ENCODE measurements at places on chromosomes 6 and 20.

DNA sequence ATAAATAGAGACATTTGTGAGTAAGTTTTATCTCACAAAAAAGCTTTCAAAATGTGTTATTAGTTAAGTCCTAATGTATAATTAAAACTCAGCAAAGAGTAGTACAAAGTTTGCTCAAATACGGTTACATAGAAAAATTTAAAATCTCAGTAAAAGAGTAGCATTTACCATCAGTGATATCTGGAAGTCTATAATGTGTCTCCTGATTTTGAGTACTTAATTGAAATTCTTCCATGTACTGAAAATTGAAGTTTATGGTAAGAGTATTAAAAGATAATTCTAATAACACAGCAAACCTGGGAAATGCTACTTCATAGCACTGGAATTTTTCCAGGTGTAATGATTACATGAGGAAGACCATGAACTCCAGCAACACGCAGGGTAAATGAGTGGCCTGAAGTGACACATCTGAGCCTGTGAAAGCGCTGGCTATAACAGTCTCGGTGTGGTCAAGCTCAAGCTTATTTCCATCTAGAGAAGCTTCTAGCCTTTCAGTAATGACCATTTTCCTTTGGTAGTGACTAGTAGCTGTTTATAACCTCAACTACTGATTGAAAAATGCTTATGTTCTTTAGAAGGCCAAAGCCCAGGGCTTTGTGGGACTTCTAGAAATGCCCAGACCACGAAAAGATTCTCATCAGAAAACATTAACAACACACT lies 203.2 kb downstream of the ISM1 start:
- DNase-seq: no peak

- DNase-seq: no peak
These were observed 33.0 kb downstream of the NUP153 start for GRCh38 chr6:17673543-17674254.

GRCh38 chr6:69398311-69398710 lies 398.5 kb downstream of the LMBRD1 start:
- no peak for DNase-seq

DNA sequence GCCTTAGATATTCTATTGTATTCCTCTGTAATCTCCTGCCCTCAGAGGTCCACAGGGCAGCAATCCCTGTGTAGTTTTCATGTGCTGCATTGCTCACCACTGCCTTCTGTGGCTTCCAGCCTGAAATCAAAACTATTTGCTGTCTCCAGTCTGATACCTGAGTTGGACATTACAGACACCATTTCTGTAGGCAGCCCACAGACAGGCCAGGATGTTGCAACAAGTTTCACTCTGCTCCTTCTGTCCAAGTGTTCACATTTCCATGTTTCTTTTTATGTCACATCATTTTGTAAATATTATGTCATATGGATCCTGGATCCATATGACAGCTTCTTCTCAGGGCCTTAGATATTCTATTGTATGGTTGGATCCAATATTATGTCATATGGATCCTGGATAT lies 21.7 kb downstream of the ECI2 start:
- no peak for DNase-seq

DNA sequence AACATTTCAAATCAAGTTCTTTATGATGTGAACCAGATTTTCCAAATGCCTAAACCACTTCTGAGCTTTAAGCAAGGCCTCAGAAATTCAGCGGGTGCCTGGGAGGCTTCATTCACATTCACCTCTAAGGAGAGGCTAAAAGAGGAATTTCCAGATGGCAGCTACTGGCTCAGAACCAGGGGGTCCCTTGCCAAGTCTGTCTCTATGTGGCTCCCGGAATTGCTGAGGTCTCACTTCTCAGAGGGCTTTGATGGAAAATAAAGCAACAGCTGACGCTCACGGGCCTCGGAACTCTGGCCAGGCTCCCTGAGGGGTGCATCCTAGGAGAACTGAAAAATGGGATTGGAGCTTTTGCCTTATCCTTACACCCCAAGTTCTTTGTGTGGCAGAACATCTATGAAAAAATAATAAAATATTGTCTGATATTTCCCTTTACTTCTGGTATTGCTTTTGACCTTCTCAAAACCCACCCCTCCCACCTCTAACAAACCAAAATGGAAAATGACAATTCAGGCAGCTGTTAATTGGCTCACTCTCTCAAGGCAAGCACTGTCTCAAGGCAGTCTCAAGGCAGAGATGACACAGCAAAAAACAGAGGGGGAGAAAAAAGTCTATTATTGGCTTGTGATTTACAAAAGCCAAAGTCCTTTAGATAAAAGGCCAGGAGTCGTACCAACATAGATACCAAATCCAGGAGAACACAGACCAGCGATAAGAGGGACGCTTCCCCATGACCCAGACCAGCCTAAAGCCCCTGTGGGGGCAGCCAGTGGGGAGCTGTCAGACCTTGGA lies 21.8 kb upstream of the LRRN4 start:
- no peak for DNase-seq

GRCh38 chr20:57388953-57389694 lies 2.1 kb upstream of the RBM38 start:
- DNase-seq: peak; percentile 42

GRCh38 chr6:125301435-125302391 lies at the start of gene HDDC2:
Gene HDDC2 (minus strand): TSS chr6:125301967. CDS start chr6:125301932, 35 bp downstream.
- peak; percentile 59 for DNase-seq

DNA sequence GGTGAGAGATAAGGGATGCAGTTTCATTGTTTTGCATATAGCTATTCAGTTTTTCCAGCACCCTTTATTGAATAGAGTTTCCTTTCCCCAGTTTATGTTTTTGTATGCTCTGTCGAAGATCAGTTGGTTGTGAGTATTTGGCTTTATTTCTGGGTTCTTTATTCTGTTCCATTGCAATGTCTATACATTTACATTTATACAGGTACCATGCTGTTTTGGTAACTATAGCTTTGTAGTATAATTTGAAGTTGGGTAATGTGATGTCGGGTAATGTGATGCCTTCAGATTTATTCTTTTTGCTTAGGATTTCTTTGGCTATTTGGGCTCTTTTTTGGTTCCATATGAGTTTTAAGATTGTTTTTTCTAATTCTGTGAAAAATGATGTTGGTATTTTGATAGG lies 61.8 kb downstream of the NCOA7 start:
- no peak for DNase-seq

GRCh38 chr6:20186981-20187380 lies 25.3 kb downstream of the MBOAT1 start:
- DNase-seq: no peak

- DNase-seq: no peak
These were observed 535.8 kb downstream of the TENT5A start for GRCh38 chr6:81216668-81217067.

DNA sequence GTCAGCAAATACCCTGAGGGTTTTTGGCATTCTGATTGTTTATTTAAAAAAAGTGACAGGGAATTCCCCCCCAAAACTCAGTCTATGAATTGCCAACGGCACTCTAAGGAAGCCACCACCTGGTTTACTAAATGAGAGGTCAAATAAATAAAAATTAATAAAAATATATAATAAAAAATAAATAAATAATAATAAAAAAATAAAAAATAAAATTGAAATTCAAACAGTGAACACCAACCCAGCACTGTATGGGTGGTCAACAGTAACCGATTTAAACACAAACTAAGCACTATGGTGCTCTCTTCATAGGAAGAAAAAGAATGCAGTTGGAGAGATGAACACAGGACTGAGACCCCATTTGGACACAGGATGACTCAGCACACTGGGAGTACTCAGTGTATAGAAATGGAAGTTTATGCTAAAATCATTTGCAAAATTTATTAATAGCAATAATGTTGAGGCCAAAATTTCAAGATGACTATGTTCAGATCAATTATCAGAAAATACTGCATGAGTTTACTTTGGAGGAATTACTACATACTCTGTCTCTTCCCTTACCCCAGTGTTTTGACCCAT lies 98.5 kb downstream of the MBOAT1 start:
- DNase-seq: no peak

GRCh38 chr20:58377766-58378401 lies 11.1 kb upstream of the VAPB start:
- no peak for DNase-seq

DNA sequence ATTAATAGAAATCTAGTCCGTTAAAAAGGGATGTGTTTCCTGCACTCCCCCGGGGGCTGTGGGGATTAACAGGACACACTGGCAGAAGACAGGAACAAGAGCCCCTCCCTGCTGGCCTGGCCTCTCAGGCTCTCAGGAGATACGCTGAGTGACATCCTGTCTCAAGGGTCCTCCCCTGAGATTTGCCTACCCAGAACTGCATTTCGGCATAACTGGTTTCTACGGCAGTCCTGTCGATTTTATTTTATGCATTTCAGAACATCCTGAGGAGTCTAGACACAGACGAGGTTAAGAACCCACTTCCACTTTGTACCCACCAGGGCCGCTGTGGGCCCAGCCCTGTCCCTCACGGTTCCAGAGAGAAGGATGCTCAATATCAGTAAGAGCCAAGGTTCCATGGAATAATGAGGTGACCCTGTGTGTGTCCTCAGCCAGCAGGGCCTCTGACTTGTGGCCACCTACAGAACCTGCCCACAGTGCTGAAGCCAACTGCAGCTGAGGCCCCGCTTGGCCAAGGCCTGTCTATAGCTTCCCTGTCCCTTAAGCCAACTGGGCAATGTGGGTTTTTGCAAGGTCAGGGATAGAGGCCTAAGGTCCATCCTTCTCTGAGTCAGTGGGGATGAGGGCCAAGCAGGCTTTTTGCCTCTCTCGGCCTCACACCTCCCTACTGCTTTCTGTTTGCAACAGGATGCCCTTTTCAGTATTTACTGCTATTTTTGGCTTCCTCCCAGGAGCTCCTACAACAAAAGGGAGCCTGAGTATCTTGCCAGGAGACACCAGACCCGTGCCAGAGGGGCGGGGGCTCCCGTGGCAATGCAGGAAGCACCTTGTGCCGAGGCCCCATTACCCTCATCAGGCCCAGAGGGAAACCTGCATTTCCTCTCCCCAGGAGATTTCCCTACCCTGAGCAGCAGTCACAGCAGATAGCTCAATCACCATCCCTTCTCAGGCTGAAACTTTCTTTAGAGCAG lies 14.7 kb downstream of the UQCC2 start:
- DNase-seq: no peak

DNA sequence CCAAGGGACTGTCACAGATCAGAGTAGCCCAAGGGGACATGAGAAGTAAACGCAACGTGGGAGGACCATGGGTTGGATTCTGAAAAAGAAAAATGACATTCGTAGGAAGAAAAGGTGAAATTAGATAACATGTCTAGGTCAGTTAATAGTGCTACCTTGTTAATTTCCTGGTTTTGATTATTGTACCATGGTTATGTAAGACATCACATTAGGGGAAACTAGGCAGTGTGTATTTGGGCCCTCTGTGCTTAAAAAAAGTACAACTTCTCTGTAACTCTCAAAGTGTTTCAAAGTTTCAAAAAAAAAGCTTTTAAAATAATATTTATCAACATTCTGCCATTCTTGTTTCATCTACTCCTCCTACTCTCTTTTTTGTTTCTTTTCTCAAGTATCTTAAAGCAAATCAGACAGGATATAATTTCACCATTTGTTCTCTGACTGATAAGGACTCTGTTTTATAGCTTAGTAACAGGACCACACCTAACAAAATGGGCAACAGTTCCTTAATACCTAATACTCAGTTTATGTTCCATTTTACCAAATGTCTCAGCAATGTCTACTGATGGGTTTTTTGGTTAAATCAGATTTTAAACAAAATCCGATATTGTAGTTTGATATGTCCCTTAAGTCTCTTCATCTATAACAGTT lies 97.1 kb upstream of the PLCB4 start:
- DNase-seq: no peak

DNA sequence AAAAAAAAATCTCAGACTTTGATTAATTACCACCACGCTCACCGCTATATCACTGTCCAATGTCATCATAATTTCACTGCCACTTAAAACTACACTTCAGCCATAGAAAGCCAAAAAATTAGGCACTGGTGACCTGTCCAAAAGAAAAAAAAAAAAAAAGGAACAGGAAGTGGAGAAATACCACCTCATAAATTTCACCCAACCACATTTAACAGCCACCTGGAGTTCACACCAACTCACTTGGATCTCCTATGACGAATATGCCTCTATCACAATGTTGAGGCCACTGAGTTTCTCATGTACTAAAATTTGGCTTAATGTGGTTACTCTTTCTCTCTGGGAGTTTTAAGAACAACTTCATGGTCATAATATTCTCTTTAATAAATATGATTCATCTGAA lies 237.5 kb upstream of the RSPO3 start:
- no peak for DNase-seq

DNA sequence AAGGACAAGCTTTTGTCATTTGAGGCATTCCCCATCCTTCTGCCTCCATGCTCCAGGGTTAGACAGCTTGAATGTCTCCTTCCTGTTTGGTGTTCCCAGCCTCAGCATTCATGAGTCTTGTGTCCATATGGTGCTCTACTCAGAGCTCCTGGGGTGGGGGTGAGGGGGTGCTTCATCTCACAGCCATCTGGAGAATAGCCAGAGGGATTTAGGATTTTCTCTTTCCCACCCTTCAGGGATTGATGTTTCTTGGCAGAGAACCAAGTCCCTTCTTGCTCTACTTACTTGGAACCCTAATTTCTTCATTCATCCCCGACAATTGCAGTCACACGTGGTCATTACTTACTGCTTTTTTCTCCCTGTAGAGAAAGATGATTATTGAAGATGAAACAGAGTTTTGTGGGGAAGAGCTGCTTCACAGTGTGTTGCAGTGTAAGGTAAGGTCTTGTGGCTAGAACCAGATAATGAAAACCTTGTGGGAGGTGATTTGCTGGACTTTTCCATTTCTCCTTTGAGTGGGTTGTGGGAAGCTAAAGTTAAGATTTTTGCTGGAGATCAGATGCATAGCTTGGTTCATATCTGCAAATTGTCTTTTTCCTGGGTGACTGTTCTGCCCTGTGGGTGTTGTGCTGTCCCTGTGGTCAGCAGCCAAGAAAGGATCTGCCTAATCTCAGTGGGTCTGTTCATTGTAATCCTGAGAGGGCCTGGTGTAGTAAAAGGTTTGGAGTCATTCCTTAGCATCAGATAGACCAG lies 18.6 kb downstream of the CMTR1 start:
- DNase-seq: no peak

- DNase-seq: no peak
These were observed 221.7 kb downstream of the ARHGAP18 start for GRCh38 chr6:129488313-129488712.

GRCh38 chr20:10636326-10636818 lies 37.4 kb downstream of the JAG1 start:
- DNase-seq: no peak

DNA sequence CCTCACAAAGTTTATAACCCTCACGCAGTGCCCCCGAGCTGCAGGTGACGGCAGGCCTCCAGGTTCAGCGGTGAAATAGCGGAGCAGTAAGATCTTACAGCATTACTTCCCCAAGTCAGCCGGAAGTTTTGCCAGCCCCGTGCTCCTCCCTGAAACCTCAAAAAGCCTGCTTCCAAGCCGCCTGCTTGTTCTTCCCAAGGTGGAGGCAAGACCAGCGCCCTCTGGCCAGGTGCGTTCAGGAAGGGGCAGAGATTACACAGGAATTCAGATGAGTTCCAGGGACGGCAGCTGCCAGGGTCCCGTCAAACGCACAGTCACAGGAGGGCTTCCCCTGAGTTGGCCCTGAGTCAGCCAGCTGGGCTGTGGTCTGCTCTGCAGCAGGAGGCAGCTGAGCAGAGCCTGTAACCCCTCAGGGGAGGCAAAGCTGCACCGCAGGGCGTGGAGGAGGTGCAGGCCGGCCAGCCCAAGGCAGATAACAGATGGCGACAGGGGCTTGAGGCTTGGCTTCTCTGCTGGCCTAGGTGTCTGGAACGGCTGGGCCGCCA lies 124.1 kb upstream of the RPS6KA2 start:
- DNase-seq: no peak

- no peak for DNase-seq
These were observed 24.6 kb upstream of the ID4 start for GRCh38 chr6:19812512-19813119.

- no peak for DNase-seq
These were observed 27.0 kb downstream of the SOD2 start for GRCh38 chr6:159665868-159666635.

GRCh38 chr20:43963233-43963632 lies 48.6 kb downstream of the TOX2 start:
- no peak for DNase-seq

Measured in neural crest cell (in vitro differentiated cells).